Activated T-cell treated with anti-CD3 and anti-CD28 coated beads for 1 hour (primary cell): ENCODE measurements at places on chromosomes 3 and 15.

DNA sequence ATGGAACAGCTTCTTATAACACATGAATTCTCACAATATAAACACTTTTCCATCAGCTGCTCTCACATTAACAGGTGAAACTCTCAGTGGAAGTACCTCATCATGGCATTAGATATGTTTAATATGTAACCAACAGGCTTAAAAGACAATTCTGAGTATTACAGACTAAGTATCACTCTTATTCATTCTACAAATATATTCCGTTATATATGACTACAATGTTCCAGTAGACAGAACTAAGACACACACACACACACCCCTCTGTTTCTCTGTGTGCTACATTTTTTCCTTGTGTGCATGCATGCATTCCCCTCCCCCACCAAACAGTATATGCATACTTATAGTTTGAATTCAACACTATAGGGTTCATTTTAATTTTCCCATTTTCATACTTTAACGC, 32.4 kb downstream of the MRPL3 start:
- DNase-seq, result no peak

- no peak for DNase-seq
Observed at GRCh38 chr3:25856902-25857518, 67.1 kb downstream of the OXSM start.

DNA sequence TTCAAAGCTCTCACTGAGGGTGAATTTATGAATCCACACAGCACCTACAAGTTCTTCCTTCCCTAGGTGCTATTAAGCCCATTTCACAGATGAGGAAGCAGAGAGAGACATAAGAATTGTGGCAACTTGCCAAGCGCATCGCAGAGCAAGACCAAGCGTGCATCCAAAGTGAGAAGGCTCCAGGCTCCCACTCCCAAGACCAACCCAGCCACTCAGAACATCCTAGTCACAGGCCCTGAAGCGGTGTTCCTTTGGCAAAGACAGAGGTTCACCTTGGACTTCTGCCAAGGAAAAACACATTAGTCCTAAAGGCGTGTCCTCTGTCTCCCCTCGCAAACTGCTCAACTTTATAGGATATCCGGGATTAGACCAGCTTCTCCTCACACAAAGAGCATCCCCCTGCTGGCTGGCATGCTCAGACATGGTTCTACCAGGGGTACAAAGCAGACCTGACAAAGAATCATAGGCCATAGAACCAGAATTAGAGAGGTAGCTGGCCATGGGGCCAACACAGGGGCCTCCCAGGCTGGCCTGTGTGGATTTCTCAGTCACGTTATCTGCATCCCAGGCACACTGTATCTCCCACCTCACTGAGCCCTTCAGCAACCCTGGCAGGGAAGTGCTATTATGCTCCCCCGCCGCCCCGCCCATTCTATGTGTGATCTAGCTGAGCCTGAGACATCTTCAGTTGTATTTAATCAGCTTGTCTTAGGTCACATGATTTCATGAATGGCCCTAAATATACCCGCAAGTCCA, 160.2 kb downstream of the FOXP1 start:
- DNase-seq, result no peak

- no peak for DNase-seq
Observed at GRCh38 chr3:171248426-171249111, 211.6 kb downstream of the TNIK start.

- DNase-seq, result no peak
Observed at GRCh38 chr15:99123713-99124451, 19.0 kb downstream of the SYNM start.

- no peak for DNase-seq
Observed at GRCh38 chr3:63092515-63092914, 185.6 kb upstream of the SYNPR start.

- no peak for DNase-seq
Observed at GRCh38 chr3:60393946-60394345, 857.3 kb downstream of the FHIT start.

GRCh38 chr15:64333986-64334929, 21.7 kb downstream of the CSNK1G1 start:
- DNase-seq, result peak; percentile 39

GRCh38 chr3:136377508-136377907, 127.4 kb downstream of the PCCB start:
- DNase-seq, result no peak

- DNase-seq, result no peak
Observed at GRCh38 chr3:15272426-15273196, 59.8 kb downstream of the SH3BP5 start.

- no peak for DNase-seq
Observed at GRCh38 chr3:46022909-46023785, 4.1 kb downstream of the XCR1 start.

DNA sequence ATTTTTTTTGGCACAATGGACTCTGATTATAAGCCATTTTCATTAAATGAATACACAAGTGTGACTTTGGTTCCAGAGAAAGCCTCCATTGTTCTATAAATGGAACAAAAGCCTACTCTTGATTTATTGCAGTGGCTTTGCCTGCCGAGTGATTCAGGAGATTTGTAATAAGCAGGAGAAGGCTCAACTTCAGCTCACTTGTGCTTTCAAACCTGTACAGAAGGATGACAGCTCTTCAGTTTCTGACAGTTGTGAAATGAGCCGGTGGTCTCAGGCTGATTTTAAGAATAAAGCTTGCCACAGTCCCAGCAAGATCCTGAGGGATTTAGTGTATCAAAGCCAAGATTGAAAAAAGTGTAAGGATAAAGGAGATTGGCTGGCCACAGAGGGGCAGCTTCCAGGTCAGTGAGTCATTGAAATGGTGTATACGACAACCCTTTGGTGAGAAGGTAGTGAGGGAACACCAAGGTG, 438.8 kb upstream of the TGFBR2 start:
- no peak for DNase-seq

GRCh38 chr3:173630849-173631248, 233.3 kb downstream of the NLGN1 start:
- DNase-seq, result no peak

DNA sequence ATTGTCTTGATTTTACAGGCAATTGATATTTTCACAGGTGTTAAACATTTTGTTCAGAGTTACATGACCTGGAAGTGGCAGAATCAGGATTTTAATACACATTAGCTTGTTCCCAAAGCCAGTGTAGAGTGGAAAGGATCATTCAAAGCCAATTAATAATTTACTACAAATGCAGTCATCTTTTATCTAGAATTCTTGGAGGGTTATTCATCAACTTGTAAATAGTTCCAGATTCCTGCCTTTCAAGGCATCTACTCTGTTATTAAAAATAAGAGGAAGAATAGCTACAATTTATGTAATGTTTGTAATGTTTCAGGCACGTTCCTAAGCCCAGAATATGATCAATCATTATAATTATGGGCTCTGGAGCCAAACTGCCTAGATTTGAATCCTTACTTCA, 358.5 kb downstream of the ZNF385D start:
- no peak for DNase-seq
